Activated CD4-positive, alpha-beta T cell treated with anti-CD3 and anti-CD28 coated beads, Interleukin-2, amount 10 ng/mL, durations not matched to agents 7 days and 5 days (primary cell): ENCODE measurements at places on chromosomes 5 and 9.

DNA sequence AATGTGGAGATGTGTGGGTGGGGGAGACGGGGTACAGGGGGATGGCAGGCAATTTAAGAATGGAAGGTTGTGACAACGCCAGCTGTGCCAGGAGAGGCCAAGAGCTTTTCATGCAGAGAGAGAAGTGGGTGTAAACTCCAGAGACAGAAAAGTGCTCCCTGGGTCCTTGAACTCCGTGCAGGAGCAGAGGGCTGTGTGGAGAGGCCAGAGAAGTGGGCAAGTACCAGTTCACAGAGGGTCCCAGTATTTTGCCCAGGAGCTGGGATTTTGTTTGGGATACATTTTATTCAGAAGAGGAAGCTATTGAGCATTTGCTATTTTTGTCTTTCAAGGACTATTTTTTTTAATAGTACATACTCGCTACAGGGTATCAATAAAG lies 19.5 kb upstream of the TCERG1 start:
- no peak for DNase-seq

DNA sequence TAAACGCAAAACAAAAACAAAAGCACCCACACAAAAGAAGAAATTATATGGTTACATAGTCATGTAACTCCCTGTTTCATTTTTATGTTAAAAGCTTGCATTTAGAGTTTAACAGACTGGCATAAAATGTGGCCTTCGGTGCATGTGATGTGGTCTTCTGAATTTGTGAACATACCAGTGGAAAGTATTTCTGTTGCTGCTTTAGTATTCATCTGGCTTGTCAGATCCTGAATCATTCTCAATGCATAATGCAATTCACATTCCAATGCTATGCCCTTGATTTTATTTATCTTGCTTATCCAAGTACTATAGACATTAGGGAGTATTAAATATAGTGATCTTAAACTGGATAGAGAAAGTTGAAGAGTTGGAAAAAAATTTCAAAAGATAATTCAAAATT lies 740.2 kb upstream of the ZNF608 start:
- DNase-seq = no peak

GRCh38 chr5:169826618-169827017 lies 153.7 kb downstream of the INSYN2B start:
- no peak for DNase-seq

DNA sequence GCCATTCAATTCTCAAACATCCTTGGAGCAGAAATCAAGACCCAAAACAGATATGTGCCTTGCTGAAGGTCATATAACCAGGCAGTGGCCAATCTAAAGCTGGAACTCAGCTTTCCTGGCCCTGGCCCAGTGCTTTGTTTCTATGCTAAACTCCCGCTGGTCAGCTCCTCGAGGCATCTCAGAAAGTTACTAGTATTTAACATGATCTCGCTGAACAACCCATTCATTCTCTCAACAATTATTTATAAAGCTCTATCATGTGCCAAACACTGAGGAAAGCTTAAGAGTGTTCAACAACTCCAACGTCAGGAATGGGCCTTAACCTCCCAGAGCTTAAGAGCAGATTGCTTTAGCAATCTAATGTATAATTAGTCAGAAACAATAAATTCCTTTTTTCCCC lies 54.0 kb downstream of the FOXD1 start:
- no peak for DNase-seq

DNA sequence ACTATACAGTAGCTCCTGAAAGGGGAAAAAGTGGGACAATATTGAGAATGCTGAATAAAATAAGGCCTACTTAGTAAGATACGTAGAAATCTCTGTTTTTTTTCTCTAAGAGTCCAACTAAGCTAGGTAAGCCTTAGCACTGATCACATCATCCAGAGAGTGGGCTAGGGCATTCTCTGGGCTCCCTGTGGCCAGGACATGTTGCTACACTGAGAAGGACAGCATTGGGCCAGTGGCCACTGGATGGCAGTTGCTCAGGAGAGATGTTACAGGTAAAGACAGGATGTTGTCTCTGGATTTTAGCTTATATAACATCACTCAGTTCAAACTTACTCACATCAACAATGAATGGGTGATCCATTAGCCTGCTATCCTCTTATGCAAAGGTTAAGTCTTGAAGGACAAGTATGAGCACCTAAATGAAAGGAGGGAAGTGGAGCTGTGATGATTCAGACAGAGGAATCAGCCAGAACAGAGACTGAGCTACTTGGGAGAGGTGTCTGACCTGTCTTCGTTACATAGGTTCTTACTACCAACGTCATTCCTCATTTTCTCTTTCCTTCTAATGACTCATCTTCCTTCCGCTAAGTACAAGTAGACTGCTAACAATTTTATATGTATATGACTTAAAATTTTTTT lies 226.6 kb upstream of the ADCY2 start:
- no peak for DNase-seq

DNA sequence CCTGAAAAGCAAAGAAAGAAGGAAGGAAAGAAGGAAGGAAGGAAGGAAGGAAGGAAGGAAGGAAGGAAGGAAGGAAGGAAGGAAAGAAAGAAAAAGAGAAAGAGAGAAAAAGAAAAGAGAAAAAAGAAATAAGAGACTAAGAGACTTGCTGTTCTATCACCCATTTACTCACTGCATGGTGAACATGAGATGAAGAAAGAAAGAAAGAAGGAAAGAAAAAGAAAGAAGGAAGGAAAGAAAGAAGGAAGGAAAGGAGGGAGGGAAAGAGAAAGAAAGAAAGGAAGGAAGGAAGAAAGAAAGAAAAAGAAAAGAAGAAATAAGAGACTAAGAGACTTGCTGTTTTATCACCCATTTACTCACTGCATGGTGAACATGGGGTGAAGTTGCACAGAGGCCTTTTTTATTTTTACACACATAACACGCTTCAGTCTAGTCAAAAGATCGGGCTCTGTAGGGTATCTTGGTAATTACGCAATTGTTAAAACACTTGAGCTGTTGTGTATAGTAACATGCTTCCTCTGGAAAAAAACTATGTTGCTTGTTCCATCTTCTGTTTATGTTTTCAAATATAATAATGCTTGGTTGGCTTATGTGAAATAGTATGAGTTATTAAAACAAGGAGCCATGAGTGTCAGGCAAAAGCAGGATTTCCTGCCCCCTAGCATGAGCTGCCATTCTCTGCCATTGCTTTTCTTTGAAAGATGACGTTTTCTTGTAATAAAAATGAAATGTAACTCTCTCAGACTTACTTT lies 119.3 kb upstream of the ZNF608 start:
- DNase-seq = no peak

DNA sequence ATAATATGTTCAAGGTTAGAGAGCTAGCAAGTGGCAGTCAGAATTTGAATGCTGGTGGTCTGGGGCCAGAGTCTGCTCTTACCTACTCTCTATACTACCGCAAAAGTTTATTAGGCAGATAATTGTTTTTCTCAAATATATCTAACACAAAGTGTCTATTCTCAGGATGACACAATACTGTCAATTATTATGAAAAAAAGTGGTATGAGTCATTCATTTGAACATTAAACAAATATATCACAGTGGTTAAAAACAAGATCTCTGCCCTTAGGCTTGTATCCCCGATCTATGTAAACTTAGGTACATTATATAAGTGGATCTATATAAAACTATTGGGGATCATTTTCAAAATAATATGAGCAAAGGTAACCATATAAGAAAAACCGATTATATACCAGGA lies 354.9 kb downstream of the CETN3 start:
- DNase-seq = no peak

DNA sequence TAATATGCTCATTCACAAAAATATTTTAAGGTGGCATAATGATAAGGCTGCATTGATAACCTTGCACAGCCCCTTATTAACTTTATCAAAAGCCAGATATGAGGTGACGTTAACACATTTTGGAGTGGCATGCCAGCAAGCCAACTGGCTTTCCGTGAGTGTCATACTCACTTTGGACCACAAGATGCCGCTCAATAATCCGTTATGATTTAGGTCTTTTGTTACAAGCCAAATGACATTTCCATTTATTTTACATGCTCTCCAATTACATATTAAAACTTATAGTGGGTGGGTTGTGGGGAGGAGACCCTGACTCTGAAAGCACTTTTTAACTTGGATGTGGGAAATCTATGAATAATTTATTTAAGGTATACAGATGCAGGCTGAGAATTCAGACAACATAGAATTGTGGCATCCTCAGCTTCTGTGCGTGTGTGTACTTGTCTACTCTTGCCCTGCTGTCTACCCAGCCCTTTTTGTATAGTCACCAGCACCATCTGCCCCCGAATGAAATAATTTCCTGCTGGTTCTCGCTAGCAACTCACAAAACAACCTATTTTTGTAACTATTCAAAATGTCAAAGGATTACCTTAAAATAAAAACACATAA lies 305.1 kb downstream of the PSAT1 start:
- DNase-seq = peak; percentile 33
